ENCODE measurements at places on chromosomes 5 and 9.

- no peak for DNase-seq
Measured at GRCh38 chr5:83764101-83764500, 43.4 kb upstream of the HAPLN1 start.

DNA sequence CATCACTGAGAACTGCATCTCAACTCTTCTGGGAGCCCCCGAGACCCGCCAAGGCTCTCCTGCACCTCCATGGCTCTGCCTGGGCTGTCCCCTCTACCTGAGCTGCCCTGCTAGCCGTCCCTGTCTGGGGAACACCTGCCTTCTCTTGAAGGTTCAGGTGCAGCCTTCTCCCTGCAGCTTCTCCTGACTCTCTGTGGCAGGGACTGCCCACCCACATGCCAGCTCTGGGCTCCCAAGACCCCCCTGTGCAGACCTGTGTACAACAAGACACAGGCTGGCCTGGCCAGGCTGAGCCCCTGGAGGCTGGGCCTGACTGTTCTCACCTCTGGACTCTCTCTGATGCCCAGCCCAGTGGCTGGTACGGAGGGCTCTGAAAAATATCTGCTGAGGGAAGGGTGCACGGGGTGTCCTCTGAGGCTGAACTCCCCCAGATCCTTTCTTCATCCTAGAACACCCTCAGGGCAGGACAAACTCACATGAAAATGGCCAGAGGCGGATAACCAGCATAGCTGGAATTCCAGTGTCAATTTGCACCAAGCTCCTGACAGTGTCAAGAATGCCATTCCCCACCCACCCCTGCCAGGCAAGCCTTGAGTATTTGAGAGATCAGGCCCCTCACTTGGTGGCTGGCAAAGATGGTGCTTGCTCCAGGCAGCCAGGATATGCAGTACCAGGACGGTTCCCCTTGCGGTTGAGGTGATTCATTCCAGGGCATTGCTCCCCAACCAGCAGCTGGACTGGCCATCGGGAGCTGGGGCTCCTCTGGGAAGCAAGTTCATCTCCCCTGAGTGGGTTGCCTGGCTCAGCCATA lies 40.9 kb upstream of the SLC25A51 start:
- no peak for DNase-seq

DNA sequence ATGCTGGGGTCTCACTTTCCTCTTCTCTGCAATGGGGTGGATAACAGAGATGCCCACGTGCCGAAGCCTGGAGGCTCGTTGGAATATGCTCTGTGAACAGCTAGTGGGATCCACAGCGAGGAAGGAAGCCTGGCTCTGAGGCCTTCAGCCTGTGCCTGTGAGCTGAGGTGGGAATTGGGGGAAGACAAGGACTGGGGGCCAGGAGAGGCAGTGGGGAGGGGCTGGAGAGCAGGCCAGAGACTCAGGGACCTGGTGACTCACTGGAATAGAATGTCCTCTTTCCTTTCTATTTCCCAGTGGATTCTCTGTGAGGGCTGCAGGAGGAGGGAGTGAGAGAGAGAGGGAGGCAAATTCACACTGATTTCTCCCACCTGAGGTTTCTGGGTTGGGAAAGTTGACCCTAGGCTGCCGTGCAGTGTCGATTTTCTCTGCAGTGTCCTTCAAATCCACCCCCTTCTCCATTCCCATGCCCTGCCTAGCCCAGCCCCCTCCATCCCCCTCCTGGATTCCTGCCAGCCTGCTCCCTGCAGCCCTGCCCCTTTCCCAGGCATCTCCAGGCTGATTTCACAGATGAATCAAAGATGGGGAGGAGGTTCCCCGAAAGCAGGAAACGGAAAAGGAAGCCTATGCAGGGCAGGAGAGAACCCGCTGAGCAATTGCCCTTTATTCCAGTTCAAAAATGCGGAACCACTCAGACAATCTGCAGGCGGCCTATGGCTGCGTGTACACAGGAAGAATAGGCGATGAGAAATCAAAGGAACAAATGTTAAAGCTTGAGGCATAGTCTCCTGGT lies 1.4 kb upstream of the SPAAR start:
- DNase-seq: no peak

GRCh38 chr5:117682416-117682815 lies 1107.8 kb upstream of the SEMA6A start:
- DNase-seq: no peak

DNA sequence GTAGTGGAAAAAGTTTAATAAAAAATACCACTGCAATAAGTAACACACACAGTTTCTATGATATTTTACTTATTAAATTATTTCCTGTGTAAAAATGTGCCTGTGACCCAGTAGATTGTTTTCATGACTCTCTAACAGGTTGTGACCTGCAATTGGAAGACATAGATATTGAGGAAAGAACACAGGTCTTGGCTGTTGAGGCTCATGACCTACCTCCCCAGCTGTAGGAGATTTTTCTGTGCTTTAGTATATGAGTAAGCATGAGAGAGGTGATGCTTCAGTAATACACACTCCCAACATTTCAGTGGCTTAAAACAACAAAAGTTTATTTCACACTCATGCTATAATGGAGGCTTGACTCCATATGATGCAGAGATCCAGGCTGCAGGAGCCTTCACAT lies 47.3 kb upstream of the TNC start:
- no peak for DNase-seq

All from thymus (tissue), 14 donors.